Psoas muscle (tissue), 8 donors: ENCODE measurements at places on chromosomes 3 and 15. TPM values are rescaled to one million over a fixed set of nuclear protein-coding genes. Genes with fewer than 3 reads are reported as not detected.

GRCh38 chr3:141343077-141343476 lies 25.2 kb upstream of the ZBTB38 start:
- no peak for DNase-seq

DNA sequence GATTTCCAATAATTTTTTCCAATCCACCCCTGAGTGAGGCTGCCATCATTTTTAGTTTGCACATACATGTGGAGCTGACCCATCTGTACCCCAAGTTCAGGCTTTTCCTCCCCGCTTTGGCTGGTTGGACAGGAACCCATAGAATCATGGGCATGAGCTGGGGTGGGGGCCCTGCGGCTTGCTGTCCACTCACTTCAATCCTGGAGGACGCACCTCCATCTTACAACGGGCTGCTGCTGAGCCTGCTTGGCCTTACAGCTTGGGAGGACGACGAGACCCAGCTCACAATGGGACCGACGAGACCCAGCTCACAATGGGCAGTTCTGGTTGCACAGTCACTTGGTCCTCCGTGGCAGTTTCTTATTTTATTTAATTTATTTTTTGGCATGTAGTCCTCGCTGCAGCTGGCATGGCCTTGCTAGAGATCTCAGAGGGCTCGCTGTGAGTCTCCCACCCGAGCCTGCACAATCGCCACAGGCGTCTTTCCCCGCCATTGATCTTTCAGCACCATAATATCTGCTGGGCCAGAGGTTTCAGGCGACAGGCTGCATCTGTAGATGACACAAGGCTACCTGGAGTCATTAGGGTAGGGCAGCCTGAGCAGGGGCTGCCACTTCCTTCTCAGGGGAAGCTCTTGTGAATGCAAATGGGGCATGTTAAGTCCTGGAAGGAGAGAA lies 19.6 kb upstream of the EPHB3 start:
- DNase-seq: no peak

DNA sequence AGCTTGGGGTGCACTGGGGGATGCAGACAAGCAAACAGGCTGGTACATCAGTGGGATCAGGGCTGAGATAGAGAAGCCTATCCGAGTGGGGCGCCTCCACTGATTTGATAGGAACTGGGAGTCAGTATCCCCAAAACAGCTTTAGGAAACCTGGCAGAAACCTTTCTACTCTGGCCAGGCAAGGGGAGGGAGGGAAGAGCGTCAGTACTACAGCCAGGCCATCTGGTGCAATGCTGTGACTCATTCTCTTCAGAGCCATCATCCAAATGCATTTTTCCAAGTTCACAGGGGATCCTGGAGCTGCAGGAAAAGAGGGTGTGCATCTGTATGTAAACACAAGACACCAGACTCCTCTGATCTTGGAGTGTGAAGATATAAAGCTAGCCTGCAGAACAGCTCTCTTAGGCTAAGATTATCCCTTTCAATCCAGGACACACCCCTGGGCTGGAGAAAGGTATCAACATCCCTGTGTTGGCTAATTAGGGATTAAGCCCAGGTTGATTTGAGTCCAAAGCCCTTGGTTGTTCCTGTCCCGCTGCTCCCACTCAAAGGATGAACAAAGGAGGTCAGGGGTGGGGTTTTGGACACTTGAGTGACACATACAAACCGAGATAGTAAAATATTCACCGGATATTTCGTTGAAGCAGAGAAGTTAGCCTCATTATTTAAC lies 9.3 kb downstream of the GALNT15 start:
- no peak for DNase-seq

DNA sequence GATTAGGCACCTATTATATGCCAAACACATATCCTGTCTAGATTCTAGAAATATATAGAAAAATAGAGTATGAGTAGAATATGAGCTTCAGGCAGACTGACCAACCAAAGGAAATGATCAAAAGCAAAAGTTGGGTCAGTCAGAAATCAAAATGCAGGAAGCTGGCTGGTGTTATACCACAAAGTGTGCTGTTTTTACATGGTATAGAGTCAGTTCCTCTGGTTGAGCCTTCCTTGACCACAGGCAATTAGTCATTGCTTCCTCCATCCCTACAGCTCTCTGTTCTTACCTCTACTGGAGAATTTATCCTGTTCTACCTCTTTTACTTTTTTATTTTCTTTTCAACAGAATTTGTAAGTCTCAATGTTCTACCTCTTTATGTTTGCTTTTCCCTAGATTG lies 149.8 kb downstream of the TMCO5A start:
- DNase-seq: no peak

GRCh38 chr15:40060236-40060961 lies 21.4 kb upstream of the SRP14 start:
- no peak for DNase-seq

GRCh38 chr15:42092398-42093318 lies 1.7 kb downstream of the PLA2G4D start:
- peak; percentile 51 for DNase-seq

GRCh38 chr3:188446766-188447165 lies 292.8 kb downstream of the LPP start:
- no peak for DNase-seq

- DNase-seq: no peak
Observed at GRCh38 chr15:65377976-65378366, at the start of gene IGDCC3. Gene IGDCC3 (minus strand): TSS chr15:65378002. CDS start chr15:65377788, 214 bp downstream.

Gene ILDR1
- total RNA-seq: not detected

Gene ANAPC13
- total RNA-seq: 61.4 TPM

Gene CLSTN2
- 1.5 TPM for total RNA-seq
